ENCODE measurements at places on chromosomes 12 and 14. TPM values are rescaled to one million over a fixed set of nuclear protein-coding genes. Genes with fewer than 3 reads are reported as not detected.

GRCh38 chr14:23439107-23439835 is 3.8 kb upstream of the MYH7 start:
- DNase-seq: no peak

DNA sequence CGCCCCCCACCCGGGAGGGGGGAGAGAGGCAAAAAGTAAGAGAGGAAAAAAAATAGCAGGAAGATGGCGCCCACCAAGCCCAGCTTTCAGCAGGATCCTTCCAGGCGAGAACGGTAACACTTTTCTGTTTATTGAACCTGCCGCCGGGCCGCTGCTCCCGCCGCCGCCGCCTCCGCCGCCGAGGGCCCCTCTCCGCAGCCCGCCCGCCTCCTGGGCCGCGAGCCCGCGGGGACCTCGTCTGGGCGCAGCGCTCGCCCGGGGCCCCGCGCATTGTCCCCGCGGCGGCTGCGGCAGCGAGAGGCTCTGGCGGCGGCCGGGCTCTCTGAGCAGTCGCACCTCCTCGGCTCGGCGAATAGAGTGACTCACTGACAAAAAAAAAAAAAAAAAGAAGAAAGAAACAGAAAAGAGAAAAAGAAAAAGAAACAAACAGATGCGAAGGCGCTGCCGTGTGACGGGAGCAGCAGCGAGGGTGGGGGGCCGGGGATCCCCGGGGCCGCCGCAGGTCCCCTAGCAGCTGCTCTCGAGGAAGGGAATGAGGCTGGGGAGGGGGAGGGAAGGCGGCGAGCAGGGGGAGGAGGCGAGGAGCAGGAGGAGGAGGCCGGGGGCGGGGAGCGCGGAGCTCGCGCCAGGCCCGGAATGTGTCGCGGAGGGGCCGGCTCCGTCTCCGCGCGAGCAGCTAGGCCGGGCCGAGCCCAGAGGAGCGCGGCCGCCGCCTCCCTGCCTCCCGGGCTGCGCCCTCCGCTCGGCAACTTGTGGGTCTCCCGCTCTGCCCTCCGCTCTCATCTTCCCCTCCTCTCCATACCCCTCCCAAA is 781 bp downstream of the NPAS3 start:
- DNase-seq: no peak

TAS2R8 gene
- not detected for total RNA-seq

- DNase-seq: no peak
These were observed 17.0 kb downstream of the CLEC14A start for GRCh38 chr14:38238878-38239277.

Data from CD8-positive, alpha-beta memory T cell (primary cell).